ENCODE measurements at places on chromosomes 2 and 18.

DNA sequence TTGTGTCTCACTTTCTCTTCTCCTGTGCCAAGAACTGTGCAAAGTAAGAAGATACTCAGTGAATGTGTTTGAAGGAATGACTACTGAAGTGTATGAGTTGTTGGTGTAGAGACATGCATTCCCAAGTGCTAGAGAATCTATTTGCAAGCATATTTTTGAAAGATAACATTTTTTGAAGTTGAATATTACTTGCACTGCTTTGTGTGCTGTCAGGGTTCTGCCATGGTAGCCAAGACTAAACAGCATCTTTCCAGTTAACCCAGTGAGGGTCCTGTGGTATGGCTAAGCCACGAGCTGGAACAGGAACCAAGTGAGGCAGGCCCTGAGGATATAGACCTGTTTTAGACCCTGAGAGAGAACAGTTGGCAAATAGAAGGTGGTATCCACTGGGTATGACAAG is 35.2 kb upstream of the EFEMP1 start:
- DNase-seq = no peak

- DNase-seq = no peak
Measured at GRCh38 chr18:44828080-44828479, 147.4 kb downstream of the SETBP1 start.

DNA sequence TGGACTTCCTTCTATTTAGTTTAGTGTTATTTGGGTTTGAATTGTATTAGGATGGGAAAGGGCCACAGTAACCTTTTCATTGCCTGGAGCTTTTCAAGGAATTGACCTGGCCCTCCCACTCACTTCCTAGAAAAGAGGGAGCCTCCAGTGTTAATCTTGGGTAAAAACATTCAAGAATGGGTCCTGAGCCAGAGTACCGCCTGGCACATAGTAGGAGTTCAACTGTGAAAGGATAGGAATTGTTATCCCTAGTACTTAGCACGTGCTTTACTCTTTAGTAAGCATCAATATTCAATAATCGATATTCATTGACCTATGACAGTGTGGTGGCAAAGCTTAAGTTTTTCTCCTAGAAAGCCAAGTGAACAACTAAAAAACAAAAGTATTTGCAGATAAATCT is 179.9 kb downstream of the IRS1 start:
- DNase-seq = no peak

DNA sequence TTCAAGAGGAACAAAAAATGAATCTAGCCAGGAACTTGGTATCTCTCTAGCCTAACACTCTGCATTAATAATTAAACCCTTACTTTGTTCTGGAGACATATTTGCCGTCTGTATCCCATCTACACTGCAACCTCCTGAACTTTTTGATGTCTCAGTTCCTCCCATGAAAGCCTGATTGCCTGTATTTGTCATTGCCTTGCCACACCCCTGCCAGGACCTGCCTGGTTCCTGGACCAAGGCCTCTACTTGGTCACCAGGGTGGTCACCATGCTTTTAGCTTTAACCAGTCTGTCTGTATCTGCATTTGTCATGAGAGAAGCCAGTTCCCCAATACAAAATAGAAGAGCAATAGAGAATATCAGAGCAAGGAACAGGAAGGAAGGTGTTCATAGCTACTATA is 58.8 kb upstream of the NOL4 start:
- no peak for DNase-seq

DNA sequence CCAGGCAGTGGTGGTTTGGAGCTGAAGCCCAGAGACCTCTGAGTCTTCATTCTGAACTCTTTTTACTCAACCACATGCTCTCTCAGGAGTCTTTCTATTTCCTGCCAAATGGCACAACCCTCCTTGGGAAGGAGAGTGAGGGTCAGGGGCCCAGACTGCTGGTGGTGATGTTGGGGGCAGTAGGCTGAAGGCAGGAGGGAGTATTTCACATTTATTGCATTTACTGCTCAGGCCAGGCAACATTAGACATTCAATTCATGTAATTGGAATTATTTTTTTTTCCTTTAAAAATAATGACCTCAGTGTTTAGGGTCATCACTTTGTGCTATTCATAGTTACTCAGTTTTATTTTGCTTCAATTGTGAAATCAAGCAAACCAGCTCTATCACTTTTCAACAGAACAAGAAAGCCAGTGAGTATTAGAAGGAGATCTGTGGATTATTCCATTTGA is 311.3 kb upstream of the NT5C1B start:
- no peak for DNase-seq

DNA sequence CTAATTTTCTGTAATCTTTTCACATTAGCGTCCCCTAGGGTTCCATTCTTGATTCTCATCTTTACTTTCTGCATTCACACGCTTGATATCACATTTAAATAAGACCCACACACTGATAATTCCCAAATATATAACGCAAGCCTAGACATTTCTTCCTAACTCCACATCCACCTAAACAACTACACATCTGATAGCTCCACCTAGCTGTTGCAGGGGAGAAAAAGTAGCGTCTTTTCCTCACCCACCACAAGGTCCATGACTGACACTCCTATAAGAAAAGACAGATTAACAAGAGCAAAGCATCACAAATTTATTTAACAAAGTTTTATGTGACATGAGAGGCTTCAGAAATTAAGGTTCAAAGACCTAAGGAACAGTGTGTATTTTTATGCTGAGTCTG is 862.2 kb upstream of the DDX18 start:
- DNase-seq = no peak

DNA sequence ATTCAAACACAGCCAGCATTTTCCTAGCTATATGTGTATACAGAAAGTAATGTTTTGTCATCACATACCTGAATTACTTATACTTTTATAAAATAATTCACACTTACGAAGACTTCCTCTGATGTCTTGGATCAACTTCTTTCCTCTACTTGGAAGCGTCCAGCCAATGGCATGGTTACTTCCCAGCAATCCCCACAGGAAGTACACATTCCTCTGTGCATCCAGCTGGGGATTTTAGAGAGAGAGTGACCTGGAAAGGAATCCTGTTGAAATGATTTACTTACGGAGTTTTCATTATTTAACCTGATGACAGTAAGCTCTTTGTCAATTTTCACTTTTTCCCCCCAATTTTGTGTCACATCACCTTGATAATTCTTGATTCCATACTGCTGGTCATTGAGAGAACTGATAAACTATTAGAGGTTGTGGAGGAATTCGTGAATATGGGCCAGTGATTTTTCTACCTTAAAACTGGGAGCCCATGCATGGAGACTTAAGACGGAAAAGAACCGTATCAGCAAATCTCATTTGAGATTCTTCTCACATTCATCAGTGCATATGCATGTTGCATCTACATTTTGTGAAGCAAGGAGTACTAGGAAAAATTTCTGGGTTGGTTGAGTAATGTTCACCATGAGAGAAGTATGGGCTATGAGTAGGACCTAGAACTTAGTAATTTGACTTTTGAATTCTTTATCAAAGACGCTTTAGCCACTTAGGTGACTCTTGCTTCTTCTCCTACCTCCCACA is 9.0 kb upstream of the IL18R1 start:
- DNase-seq = no peak

GRCh38 chr2:8488001-8488738 is 193.7 kb upstream of the ID2 start:
- DNase-seq = no peak

DNA sequence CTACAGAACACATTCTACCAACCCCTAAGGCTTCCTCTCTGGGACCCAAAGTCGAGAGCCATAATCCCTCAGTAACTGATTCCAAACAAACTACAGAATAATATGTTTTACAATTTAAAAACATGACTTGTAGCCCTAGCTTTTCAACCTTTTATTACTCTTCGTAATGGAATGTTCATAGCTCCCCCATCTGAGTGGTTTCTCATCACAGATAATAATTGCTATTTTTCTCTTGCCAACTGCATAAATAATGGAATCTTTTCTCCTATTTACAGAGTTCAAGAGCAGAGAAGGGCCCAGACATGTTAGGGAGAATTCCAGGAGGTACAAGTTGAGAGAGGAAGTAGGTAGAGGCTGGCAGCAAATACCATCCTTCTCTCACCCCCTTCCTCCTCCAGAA is 59.9 kb upstream of the CERS6 start:
- no peak for DNase-seq

DNA sequence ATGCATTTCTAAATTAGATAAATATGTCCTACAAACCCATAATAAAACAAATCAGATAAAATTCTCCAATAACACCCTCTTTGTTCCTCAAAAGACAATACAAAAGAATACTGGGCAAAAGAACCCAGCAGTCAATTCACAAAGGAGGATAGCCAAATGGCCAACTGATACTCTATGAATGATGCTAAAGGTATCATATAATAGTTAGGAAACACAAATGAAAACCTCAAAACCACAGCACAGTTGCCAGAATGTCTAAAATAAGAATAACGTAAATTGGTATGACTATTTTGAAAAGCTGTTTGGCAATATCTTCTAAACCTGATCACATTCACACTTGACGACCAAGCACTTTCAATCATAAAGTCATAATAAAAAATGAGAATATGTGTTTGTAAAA is 315.4 kb downstream of the CDH7 start:
- DNase-seq = no peak

DNA sequence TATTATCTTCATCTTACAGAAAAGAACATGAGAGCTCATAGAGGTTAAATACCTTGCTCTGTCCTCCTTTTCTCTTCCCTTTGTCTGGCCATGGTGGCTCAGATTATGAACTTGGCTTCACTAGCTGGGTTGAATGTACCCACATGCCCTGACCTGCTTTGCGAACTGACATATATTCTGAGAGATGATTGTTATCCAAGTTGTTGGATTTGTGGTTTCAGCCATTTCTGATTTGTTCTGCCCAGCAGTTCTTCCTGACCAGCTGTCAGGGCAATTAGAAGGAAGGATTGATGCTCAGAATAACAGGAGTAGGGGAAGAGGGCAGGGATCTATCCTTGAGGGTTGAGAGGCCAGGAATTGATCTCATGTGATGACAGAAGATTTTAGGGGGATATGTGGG is 236.8 kb upstream of the FAM98A start:
- DNase-seq = no peak

GRCh38 chr18:49621717-49622351 is 60.0 kb downstream of the LIPG start:
- DNase-seq = no peak

DNA sequence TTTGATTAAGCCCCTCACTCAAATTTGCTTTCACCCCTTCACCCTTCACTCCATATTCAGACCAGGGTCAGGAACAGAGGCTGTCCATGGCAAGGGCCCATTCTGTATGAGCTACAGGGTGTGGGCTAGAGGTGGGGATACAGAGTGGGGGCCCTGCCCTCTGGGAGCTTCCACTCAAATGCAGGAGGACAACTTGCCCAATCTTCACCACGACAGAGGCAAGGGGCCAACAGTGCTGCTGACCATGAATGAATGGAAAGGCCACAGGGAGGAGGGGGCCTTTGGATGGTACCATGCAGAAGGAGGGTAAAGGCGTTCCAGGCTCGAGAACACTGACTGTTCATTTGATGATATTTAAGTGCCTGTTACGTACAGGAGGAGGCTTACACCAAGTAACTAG is 22.8 kb downstream of the ADRA2B start:
- no peak for DNase-seq
